Kidney glomerular epithelial cell (primary cell): ENCODE measurements at places on chromosomes 6 and 20.

DNA sequence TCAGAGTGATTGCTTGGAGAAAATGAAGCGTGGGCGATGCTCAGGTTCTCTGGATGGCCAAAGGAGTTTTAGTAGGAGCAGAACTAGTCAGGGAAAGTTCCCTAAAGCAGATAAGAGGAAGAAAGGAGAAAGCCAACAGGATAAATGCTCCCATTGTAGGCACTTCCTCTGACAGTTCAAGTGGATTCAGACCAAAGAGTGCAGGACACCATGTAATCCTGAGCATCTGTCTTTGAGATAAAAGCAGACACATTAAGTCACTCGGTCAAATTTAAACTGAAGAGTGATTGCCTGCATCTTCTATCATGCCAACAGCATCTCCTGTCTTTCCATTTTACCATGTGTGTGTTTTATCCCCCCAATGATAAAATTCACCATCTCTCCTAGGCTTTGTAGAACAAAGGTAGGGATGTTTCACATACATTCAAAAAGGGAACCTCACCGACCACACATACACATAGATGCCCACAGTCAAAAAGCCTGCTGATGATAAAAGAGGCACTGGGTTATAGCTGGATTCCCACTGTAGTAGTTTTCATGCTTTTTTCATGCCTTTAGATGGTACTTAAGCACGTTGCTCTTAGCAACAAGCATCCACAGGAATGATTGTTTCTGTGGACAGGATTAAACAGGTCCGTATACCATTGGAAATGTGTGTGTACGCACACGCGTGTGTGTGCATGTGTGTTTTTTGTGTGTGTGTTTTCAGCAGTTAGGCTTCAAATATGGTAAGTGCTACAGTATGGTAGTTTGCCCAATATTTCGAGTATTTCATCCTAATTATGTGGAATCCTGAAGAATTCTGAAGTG, 7.0 kb downstream of the GRIK2 start:
- DNase-seq, result no peak

DNA sequence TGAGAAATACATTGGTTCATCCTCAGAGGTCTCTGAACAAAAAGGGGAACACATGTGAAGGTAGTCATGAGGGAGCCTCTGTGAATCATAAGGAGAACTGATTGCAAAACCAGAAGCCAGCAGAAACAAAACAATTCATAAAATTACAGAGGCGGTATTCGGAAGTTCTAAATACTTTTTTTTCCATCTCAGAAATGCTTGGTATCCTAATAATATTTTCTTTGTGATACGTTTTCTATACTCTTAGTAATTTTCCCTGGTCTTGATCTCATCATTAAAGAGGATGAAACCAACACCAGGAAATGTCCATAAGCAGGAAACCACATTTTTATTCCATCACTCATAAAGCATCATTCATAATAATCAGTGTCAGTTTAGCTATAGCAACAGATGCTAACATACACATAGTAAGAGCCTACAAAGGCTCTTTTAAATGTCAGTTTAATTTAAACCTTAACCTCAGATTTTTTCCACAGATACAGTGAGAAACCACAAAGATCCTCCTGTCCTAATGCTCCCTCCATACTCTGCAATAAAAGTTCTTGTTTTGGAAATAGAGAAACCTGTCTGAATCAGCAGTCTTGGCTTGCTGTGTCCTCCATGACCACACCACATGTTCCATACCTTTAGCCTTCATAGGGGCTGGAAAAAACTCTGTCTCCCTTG, 29.2 kb downstream of the SGK1 start:
- DNase-seq, result peak; percentile 55

- no peak for DNase-seq
Measured at GRCh38 chr6:166927935-166928643, 28.3 kb downstream of the RNASET2 start.

DNA sequence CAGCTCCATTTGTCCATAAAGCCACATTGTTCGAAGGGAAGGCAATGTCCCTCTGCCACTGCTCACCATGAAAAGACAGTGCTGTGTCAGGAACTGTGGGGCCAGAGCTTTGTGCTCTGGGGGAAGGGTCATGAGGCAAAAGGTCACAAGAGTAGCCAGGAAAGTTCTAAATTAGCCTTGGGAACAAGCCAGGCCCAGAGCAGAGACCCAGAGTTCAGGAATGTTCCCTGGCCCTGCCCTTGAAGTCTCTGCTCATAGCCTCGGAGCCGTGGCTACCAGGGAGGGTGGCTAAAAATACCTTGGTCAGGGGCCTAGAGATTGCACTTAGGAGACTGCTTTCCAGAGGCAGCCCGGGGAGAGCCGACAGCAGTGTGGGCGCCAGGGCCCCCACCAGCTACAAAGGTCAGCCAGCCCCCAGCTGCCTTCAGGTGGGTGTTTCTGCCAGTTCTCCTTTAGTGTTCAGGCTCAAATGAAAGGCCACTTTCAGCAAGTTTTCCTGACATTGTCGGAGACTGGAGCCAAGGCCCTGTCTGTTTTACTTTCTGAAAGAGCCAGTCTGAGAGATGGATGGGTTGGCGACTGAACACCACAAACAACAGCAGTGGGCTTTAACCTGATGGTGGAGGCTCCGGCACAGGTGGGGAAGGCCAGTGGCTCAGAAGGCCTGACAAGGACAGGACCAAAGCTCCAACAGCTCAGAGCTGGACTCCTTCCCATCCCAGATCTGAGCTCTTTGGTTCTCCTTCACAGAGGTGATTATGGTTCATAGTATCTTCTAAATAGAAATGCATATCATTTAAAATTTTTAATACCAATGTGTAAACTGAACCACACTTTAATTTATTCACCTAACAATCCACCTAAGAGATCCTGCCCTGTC, 76.2 kb downstream of the CDH26 start:
- no peak for DNase-seq

- DNase-seq, result no peak
Measured at GRCh38 chr6:44255871-44256774, 1.2 kb downstream of the SLC35B2 start.

GRCh38 chr6:161906571-161906970, 632.7 kb upstream of the AGPAT4 start:
- DNase-seq, result no peak

GRCh38 chr6:8060346-8060745, 3.8 kb downstream of the BLOC1S5 start:
- DNase-seq, result no peak

DNA sequence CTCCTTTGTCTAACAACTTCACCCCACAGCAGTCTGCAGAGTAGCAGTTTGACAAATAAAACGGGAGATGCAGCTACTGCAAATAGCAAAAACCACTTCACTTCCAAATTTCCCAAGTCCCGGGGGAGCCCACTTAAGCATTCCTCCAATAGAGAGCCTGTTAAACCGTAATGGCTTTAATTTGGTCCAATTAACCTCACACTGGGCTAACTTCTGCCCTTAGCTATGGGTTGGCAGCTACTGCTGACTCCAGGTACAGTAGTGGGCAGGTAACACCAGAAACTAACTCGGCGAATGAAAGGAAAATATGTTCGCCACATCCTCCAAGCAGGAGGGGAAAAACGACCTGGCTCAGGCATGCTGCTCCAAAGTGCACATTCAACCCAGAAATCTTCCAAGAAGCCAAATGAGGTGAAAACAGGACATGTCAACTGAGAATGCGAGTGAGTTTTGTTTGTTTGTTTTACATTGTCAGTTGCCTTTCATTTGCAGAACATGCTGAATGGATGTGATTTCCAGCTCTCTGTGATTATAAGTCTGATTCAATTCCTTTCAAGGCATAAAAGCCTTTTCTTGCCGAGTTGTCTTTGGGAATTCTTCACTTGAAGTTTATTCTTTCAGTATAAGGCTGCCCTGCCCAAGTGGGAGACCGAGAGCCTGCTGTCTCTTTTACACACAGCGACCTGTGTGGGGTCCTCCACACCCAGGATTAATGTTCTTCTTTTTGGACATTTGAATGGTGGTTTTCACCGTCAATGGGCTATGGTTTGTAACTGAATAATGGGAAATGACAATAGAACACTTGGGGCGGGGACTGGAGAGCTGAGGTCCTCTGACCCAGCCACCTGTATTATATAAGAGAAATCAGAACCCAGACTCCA, 117.3 kb upstream of the ARMC2 start:
- no peak for DNase-seq

GRCh38 chr6:49576618-49577017, 26.1 kb downstream of the C6orf141 start:
- no peak for DNase-seq

- DNase-seq, result no peak
Measured at GRCh38 chr6:136510782-136511181, 39.4 kb downstream of the MAP7 start.

GRCh38 chr6:13261464-13261994, 66.8 kb downstream of the TBC1D7 start:
- DNase-seq, result no peak

GRCh38 chr20:46200582-46201570, 82.8 kb downstream of the CD40 start:
- DNase-seq, result no peak

DNA sequence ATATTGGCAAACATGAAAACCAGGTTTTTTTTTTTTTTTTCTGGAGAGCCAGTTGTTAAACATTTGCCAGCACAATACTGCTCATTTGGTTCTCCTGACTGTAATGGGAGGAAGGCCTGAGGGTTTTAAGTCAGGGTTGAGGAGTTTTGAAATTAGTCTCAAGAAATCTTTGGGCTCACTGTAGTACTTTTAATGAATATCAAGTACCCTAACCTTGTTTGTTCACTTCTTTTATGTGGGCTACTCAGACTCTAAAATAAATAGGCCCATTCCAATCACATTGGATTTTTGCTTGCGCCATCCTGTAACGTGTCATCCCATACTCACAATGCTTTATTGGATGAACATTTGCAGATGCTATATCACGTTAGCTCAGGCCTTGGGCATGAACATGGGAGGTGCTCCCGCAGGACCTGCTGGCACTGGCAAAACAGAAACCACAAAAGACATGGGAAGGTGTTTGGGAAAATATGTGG, 146.9 kb downstream of the DNAH8 start:
- DNase-seq, result no peak

DNA sequence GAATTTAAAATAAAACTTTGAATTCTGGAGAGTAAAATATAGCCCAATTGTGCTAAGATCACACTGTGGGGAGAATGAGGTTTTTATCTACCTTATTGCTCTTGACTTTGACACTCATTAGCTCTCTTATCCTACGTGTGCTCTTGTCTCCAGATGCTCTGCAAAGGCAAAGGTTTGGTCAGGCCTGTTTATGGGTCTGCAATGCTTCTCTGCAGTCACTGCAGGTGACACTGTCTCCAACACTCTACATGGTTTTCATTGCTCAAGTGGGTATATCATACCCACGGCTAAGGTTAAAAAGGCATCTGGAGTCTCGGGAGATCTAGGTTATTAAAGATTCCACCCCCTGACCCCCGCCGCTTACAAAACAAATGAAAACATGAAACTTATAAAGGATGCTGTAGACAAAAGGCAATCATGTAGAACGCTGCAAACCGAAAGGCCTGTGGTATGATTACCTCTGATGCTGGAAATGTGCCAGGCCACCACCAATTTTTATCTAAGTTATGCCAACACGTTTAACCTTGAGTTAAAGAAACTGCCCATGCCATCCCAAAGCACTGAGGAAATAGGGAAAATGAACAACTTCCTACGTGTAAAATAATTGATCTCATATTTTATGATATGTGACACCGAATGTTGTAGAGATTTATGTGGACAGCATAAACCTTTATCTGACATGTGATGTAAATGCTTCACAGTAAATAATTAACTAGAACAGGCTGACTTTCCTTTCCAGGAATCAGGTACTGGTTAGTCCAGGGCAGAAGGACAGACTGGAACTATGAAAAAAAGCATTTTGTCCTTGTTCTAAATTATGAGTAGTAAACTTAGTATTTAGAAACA, 238.2 kb upstream of the NOX3 start:
- DNase-seq, result peak; percentile 88

DNA sequence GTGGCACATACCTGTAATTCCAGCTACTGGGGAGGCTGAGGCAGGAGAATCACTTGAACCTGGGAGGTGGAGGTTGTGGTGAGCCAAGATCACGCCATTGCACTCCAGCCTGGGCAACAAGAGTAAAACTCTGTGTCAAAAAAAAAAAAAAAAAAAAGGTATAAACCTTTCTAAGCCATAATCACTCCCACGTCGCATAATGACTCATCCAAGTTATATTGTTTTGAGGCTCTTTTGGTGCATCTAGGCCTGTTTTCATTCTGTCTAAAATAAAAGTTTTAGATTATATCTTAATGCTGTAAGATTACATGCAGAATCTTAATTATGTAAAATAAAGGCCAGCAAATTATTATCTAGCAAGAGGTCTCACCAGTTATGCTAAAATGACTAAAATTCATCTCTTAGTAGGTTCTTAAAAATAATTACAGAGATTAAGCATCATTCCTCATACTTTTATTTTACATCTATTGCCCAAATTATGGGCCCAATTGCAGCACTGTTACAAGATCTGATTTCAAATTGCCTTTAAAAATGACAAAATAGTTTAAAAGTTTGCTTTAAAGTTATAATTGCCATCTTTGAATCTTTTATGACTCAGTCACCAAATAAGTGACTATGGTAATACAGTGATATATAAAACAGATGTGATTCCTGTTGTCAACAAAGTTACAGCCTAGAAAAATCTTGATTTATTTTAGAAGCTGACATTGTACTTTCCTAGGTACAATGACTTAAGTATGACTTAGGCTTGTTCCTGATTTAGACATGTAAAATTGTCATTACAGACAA, 10.4 kb upstream of the SUMO4 start:
- no peak for DNase-seq

DNA sequence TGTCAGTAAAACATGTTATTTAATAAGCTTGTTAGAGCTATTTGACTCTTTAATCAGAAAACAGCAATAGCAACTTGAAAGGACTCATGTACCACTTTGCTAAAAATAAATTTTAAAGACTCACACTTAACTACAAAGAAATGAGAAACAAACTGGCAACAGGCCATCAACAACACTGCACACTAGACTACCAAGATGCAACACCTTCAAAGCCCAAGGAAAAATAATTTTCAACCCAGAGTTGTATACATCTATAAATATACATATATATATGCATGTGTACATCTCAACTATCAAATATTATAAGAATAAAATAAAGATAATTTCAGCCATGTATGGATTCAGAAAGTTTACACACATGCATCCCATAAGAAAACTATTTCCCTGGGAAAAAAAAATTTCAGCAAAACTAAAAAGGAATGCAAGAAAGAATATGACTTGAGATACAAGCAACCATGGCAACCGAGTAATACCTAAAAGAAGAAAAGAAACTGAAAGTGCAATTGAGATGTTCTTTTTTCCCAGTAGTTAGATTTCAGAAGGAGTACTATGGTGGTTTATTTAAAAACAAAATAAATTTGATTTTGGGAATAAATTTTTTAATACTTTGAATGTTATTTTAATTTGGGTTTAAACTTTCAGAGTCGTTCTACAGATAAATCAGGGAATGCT, 303.8 kb downstream of the UBE3D start:
- DNase-seq, result no peak
